ENCODE measurements at places on chromosomes 4 and X.

GRCh38 chrX:13092455-13092941 is 48.1 kb upstream of the FAM9C start:
- DNase-seq = peak; percentile 42

DNA sequence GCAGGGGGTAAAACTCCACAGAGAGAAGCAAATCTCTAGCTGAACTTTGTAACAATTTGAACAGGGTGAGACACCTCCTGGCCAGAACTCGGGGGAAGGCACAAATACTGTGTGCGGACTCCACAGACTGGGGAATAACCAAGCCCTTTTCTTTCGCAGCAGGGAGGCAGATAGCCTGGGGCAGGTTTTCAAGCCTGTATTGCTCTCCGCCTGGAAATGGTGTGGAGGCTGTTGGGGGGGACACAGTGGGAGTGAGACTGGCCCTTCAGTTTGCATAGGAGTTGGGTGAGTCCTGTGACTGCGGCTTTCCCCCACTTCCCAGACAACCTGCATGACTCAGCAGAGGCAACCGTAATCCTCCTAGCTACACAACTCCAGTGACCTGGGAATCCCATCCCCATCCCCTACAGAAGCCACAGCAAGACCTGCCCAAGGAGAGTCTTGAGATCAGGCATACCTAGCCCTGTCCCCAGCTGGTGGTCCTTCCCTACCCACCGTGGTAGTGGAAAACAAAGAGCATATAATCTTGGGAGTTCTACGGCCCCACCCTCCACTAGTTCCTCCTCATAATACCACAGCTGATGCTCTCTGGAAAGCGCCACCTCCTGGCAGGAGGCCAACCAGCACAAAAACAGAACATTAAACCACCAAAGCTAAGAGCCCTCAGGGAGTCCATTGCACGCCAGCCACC is 12.9 kb upstream of the SMPX start:
- no peak for DNase-seq

DNA sequence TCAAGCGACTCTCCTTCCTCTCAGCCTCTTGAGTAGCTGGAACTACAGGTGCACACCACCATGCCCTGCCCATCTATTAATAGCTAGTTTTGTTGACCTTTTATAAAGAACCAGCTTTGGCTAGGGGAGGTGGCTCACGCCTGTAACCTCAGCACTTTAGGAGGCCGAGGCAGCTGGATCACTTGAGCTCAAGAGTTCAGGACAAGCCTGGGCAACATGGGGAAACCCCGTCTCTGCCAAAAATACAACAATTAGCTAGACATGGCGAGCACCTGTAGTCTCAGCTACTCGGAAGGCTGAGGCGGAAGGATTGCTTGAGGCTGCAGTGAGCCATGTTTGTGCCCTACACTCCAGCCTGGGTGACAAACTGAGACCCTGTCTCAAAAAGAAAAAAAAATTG is 2.7 kb downstream of the TKTL1 start:
- DNase-seq = no peak

DNA sequence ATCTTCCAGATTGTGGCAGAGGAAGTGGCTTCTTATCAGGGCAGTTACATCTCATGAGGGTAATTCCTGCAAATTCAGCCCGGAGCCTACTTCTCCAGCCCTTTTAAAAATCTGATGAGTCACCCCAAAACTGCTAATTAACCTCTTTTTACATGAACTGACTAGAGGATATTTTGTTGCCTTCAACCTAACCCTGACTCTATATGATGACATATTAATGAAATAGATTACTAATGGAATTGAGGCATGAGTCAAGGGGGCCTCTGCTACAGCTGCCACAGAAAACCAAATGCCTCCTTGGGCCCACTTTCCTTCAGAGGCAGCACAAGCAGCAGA is 72.5 kb downstream of the QRFPR start:
- no peak for DNase-seq

GRCh38 chrX:10630320-10630719 is 9.9 kb upstream of the MID1 start:
- no peak for DNase-seq

DNA sequence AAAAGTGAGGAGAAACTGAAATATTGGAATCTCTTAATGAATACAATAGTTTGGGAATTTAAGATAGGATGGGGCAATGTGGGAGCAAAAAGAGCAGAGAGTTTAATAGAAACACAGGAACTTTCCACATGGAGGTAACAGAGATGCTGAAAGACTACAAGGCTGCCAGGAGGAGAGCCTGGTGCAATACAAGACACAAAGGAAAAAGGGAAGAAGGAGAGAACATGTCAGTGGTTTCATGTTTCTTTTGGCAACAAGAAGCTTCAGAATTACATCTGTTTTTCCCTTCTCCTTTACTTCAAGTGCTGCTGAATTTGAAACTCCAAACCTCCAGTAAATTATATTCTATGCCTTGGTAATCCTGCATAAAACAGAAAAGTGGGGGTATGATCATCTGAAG is 474.3 kb downstream of the FAT4 start:
- no peak for DNase-seq

DNA sequence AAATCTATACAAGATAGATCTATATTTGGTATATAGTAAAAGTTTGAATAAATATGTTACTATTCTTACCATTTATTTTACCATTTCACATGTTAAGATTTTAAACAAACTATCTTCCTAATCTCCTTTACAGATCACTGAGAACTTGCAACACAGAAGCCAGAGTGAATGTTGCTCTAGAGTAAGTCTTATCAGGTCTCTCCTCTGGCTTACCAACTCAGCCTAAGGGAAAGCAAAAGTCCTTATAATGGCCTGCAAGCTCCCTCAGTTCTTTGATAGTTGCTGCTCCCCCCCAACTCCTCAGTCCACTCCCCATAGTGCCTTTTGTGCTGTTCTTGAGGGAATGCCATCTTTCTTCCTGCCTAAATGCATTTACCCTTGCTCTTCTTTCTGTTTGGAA is 25.7 kb upstream of the SLC7A11 start:
- no peak for DNase-seq

DNA sequence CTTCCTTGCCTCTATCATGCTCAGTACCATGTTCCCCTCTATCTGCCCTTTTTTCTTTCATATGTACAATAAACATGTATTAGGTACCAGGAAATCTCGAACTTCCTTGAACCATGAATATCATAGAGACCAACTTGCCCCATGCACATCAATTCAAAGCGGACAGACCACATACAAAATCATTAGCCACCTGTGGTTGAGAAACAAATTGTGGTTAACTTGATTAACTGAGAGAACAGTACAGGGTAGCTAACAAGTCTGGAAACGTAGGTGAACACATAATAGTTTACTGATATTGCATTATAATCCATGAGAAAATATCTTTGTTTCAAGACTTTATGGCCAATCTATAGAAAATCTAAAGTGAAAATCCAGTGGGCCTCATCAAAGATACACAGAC is 8.2 kb downstream of the CASP3 start:
- DNase-seq = no peak

DNA sequence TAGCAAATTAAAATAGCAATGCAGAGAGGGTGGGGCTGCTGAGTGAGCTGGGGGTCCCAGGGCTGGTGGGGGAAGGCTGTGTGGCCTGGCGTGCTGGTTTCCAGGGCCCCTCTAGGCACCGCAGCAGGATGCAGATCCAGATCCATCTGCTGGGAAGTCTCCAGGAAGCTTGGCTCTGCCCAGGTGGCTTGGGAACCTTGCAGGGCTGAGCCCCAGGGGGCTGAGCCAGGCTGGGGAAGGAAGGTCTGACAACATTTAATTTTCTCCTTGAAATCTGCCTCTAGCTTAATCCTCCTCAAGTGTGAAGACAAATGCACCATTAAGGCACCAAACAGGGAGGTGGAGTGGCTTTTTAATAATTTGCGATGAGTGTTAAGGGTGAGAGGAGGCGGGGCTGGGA is 31.7 kb downstream of the SORCS2 start:
- no peak for DNase-seq

- DNase-seq = no peak
These were observed 34.9 kb upstream of the CLDN24 start for GRCh38 chr4:183356931-183357675.

DNA sequence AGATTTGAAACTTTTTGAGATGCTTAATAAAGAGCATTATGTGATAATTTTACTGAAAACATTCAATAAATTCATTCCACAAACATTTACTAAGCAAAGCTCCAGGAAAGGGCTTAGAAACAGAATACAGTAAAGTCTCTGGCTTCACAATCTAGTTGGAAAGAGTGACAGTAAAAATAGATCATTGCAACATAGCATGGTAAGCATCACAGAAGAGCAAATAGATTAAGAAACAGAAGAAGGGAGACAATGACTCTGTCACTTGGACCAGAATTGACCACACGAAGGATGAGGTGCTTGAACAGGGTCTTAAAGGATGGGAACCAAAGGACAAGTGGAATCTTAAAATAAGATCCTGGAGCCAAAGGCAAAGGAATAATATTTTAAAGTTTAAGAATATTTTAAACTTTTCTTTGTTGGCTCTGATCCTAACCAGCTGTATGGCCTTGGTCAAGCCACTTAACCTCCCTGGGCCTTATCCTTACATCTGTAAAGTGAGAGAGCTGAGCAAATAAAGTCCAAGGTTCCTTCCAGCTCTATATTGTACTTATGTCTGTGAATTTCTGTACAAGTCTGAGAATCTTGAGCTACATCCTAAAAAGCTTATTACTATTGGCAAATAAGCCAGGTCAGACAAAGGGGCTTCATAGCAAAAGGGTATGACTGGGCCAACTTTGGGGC is 33.9 kb downstream of the SEC24D start:
- no peak for DNase-seq

- DNase-seq = no peak
These were observed 33.8 kb upstream of the TRIM2 start for GRCh38 chr4:153170407-153170806.

DNA sequence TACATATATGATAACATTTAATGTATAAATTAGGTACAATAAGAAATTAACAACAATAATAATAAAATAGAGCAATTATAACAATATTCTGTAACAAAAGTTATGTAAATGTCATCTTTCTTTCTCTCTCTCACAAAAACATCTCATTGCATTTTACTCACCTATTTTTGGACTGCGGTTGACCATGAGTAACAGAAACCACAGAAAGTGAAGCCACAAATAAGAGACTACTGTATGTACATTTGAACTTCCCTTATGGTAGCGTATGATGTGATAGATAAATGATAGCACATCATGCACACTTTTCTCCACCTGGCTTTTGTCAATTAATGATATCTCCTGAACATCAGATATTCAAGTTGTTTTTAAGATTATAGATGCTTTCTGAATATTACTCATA is 80.5 kb downstream of the HNRNPD start:
- DNase-seq = no peak

GRCh38 chr4:96073461-96073860 is 233.6 kb downstream of the PDHA2 start:
- DNase-seq = no peak

- DNase-seq = no peak
These were observed 60.2 kb upstream of the HS3ST1 start for GRCh38 chr4:11488657-11489452.

DNA sequence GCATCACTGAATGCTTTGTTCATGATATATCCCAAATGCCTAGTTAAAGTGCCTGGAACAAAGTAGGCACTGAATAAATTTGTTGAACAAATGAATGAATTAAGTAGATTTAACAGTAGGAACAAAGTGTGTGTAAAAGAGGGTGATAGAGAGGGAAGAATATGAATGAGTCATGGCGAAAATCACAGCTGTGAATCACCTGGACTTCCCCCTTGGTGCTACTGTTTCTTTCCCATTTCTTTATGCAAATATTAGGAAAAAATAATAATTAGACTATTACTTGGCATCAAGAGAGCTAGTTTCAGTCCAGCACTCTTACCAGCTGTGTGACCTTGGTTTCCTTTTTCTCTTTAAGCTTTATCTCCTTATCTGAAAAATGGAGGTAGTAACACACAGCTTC is 9.2 kb downstream of the SPIN3 start:
- no peak for DNase-seq

DNA sequence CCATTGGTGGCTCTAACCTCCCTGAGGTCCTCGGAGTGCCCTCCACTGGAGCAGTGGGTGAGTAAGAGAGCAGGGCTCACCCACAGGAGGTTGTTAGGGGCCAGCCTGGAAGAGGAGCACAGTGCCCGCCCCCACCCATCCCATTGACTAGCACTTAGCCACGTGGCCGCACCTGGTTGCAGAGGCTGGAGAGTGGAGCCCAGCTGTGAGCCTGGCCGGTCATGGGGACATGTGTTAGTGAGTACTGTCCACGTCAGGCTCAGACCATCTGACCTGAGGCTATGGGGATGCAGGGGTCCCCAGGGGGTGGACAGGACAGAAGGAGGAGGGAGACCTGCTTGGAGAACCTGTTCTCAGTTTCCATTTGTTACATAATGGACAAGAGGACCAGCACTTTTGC is 1.4 kb upstream of the MAN2B2 start:
- DNase-seq = no peak

- DNase-seq = peak; percentile 13
These were observed 88.2 kb upstream of the TNIP3 start for GRCh38 chr4:121252224-121252806.
